Right atrium auricular region (tissue), 2 donors: ENCODE measurements at places on chromosomes 2 and 18. TPM values are rescaled to one million over a fixed set of nuclear protein-coding genes. Genes with fewer than 3 reads are reported as not detected.

C2orf49 gene
- total RNA-seq, result 18.0 TPM

DNA sequence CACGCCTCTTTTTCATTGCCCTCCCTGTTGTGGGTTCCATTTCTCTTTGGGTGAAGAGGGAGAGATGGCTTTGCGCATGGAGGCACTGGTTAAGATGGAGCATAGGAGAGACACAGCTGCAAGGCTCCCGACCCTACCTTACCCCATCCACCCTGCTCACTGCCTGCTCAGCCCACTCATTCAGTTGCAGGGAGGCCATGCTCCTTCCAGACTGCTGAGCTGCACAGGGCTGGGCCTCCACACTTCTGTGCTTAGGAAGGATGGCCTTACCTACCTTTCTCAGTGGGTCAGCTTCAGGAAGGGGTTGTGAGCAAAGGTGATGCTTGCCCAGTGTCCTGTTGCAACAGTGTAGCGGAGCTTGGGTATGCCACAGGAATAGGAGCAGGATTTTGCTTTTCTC lies 127.8 kb downstream of the CTIF start:
- DNase-seq, result no peak

GRCh38 chr18:45280481-45281276 lies 334.6 kb upstream of the SLC14A2 start:
- no peak for DNase-seq

GALR1 gene
- total RNA-seq, result 0.07 TPM

DNA sequence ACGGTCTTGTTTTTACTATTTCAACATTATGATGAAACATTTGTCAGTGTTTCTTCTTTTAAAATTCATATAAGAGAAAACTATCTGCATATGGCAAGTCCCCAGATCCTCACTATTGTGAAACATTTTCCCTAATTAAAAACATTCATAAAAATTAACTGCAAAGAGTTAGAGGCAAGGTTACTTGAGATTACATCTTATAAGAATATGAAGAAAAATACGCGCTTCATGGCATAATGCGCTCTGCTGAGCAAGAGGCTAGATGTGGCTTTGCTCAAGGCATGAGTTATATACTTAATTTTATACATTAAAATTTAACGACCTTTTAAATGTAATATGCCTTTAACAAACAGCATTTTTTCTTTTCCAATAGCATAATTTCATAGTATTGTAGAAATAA lies 166.4 kb upstream of the RPRM start:
- DNase-seq, result no peak

LCT gene
- total RNA-seq, result not detected

GRCh38 chr2:74383254-74383653 lies 3.1 kb upstream of the DCTN1 start:
- no peak for DNase-seq

GRCh38 chr18:26057344-26057773 lies 33.1 kb downstream of the SS18 start:
- no peak for DNase-seq
